ENCODE measurements at places on chromosomes 7 and 10.
A peak's percentile ranks its signal among the peaks of the same experiment; 100 is the strongest.

DNA sequence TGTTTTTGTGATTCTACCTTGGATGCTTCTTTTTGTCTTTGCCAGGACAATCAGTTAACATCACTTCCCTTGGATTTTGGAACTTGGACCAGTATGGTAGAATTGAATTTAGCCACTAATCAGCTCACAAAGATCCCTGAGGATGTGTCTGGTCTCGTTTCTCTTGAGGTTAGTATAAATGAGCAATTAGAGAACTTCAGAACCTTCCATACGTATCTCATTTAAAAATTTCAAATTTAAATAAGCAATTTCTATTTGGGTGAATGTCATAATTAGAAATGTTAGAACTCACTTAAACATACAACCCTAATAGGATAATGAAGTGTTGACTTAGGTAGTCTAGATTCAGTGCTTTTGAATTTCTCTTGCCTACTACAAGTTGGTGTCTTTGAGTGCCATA, 69.3 kb upstream of the ADRA2A start:
- no peak for DNase-seq

- DNase-seq = no peak
Observed at GRCh38 chr10:23980094-23980493, 228.8 kb upstream of the KIAA1217 start.

DNA sequence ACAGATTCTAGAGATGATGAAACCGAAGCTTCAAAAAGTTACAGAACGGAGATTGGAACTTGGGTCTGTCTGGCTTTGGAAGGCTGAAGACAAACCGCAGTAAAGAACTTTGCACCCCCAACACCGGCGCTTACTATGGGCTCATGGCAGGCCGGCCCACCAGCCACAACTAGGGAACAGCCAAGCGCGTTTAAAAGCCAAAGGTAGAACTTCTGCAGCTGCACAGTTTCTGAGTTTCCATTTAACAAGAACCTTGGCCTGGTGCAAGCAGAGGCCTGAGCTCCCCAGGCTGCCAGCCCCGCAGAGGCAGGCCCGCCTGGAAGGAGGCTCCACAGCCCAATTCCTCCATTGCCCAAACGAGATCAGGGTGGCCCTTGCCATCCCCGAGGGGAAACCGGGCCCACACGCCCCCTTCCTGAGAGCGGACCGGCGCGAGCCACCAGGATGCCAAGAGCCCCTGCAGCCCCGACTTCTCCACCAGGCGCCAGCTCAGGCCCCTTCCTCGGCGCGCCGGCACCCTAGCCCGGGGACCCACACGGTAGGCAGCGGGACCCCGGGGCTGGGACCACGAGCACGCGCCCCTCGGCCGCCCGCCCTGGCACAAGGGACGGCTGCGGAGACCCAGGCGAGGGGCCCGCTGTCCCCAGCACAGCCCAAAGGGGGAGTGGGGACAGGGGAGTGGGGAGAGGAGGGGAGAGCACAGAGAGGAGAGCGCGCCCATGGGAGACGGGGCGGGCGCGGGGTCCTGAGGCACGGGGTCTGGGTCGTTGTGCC, 566 bp downstream of the MAD1L1 start:
- no peak for DNase-seq

GRCh38 chr10:35136263-35136815, 9.7 kb downstream of the CREM start:
- DNase-seq = no peak

DNA sequence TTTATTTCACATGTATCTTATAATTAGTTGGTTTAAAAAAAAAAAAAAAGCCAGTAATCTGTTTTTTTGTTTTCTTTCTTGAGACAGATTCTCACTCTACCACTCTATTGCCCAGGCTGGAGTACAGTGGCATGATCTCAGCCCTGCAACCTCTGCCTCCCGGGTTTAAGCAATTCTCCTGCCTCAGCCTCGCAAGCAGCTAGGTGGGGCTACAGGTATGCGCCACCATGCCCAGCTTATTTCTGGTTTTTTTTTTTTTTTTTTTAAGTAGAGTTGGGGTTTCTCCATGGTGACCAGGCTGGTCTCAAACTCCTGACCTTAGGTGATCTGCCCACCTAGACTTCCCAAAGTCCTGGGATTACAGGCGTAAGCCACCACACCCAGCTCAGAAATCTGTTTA, 34.1 kb upstream of the CAPZA2 start:
- no peak for DNase-seq

DNA sequence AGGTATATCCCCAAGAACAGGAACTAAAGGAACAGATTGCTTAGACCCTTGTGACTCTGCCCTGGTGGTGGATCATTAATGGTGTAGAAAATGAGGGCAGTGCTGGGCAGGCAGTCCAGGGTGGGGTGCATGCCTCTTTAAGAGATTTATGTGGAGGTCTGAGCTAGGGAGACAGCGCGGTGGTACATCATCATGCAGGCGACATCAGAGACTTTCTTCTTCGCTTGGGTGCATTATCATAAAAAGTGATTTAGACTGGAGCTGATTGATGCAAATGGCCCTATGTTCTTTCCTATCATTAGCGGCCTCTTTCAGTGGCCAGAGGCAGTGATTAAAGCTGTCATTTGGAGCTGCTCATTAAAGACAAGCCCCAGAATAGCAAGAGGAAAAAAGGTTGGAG, 519.1 kb upstream of the GALNT17 start:
- peak; percentile 62 for DNase-seq

GRCh38 chr7:152336754-152337368, 98.9 kb downstream of the KMT2C start:
- peak; percentile 42 for DNase-seq

- no peak for DNase-seq
Observed at GRCh38 chr7:92808635-92809034, 27.7 kb downstream of the CDK6 start.

DNA sequence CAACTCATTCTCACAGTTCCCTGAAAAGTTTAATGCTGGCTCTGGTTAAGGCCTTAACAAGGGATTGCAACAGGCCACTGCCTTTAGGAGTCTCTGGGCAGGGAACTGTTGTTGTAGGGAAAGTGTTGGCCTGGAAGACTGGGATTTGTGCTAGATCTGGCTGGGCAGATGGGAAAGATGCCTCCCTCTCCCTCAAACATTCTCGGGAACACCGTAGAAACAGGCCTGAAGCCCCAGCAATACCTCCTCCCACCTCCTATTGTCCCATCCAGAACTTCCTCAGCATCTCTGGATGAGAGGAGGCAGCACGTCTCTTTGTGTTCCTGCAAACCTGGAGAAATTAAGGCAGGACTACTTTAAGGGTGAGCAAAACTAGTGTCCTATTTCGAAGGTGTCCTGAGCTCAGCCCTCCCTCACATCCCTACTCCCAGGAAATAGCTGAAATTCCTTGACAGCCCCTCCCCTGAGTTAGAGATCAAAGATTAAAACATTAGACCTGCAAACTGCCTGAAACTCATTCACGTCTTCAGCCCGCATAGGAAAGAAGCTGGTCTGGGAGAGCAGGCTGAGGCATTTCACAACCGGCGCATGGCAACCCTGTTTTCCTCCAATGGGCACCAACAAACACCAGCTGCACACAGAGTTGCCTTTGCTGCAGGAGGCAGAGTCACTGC, 10.9 kb upstream of the MAP3K8 start:
- no peak for DNase-seq

DNA sequence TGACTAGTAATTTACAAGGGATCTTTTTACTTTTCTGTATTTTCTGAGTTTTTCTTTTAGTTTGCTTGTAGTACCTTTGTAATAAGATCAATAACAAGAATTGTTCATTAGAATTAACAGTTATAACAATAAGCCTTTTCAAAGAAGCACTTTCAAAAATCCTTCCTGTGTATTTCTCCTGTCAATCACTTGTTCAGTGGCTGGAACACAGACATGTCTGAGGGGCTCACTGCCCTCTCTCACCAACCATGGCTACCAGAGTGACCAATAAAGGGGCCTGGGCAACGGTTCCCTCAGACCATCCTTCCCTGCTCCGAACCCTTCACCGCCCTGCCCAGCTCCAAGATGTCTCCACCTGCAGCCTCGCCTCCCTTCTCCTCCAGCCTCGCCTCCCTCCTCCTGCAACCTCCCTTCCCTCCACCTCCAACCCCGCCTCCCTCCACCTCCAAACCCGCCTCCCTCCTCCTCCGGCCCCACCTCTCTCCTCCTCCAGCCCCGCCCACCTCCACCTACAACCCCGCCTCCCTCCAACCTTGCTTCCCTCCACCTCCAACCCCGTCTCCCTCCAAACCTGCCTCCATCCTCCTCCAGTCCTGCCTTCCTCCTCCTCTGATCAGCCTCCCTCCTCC, 353.4 kb downstream of the TNS3 start:
- no peak for DNase-seq

- DNase-seq = no peak
Observed at GRCh38 chr10:35578618-35578956, 26.6 kb upstream of the GJD4 start.

DNA sequence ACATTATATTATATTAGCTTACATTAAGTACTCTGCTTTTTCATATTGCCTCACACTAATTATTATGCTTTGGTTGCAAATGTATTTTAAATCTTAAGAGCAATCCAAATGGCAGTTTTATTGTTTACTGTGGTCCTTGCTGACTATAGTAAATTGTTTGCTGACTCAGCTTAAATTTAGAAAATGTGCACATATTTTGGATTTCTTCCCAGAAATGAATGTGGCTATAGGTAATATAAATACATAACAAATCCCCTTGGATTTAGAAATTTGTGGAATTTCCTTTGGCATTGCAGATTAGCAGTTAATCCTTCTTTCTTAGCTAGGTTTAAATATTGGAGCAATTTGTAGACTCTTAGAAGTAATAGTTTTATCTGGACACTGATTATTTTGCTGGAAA, 565.8 kb downstream of the NRG3 start:
- DNase-seq = no peak

GRCh38 chr7:134432296-134433152, 26.4 kb downstream of the AKR1B1 start:
- peak; percentile 93 for DNase-seq

- DNase-seq = no peak
Observed at GRCh38 chr7:28542410-28542809, 130.1 kb downstream of the CREB5 start.

DNA sequence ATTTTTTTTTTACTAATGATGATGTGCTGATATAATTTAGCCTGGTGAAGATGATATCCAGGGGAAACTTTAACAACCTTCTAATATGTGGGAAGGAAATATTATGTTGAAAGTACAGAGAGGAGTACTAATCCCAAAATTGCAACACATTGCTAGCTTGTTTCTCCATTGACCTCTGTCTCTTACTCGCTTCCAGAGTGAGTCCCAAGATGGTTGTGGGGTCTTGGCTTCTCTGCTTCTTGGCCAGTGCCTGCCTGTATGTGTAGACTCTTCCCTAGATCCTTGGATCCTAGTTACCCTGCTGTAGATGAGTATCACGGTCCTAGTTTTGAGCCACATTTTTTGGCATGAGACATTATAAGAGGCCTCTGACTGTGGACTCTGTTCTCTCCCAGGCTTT, 17.5 kb downstream of the BMPER start:
- DNase-seq = no peak

DNA sequence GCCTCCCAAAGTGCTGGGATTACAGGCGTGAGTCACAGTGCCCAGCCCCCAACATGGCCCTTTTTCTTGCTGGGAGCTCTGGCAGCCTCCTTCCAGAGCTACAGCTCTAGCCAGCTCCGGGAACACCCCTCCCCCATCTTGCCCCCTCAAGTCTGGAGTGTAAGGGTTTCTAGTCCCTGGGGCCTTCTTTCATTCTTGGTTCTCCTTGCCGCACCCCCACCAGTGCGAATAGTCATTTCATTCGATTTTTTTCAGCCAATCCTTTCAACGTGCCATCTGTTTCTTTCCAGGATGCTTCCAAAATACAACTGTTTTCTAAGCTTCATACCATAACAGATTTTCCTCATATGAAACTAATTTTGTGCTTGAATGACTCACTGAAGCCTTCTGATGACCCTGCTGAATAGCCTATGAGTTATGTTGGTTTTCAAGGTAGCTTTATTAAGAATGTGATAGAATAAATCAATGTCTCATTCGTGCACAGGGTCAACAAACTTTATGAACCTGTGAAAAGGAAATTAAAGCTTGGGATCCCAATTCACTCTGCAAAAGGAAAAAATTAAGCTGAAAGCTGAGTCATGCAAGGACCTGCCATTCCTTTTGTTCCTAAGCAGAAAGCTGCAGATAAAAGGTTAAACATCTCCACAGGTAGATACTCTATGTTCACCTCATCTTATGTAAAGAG, 38.6 kb downstream of the CDC14C start:
- no peak for DNase-seq

GRCh38 chr10:106076496-106076895, 1088.0 kb downstream of the SORCS1 start:
- no peak for DNase-seq

DNA sequence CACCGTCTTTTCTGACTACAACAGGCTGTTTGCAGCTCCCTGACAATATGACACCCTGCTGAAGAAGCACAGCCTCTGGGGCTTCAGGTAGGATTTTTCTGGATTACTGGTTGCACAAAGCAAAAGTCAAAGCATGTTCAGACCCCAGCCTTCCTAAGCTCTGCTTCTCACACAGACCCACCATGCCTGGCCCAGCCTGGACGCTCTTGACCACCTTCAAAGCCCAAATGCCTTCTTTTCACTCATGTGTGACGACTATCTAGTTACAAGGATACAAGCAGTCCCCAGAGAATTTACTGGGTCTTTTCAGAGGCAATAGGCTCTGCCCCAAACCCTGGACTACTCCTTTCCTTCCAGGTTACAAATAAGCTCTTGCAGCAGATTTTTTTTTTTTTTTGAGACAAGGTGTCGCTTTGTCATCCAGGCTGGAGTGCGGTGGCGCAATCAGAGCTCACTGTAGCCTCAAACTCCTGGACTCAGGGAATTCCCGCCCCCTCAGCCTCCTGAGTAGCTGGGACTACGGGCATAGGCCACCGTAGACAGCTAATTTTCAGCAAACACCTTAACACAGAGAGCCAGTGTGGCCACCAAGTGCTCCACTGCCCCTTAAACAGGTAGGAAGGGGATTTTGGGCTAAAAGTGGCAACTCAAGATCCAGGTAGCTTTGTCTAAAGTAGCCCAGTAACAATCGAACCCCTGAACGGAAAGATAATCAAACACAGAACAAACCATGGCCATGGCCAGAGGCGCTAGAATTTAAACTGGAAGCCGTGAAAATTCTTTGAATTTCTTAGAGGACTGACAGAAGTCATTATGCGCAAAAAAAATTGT, 16.2 kb downstream of the SVIL start:
- DNase-seq = no peak

DNA sequence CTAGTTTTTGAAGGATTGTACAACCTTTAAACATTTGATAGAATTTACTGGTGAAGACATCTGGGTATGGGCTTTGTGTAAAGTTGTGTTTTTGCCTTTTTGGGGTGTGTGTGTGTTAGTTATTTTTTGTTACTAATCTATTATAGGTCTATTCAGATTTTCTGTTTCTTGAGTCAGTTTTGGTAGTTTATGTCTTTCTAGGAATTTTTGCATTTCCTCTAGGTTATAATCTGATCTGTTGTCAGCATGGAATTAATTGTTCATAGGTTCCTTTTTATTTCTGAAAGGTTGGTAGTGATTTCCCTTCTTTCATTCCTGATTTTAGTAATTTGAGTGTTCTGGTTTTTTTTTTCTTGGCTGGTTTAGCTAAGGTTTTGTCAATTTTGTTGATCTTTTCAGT, 17.7 kb downstream of the SEPTIN7 start:
- DNase-seq = no peak

GRCh38 chr10:112803961-112804401, 146.1 kb upstream of the TCF7L2 start:
- DNase-seq = peak; percentile 38

- DNase-seq = no peak
Observed at GRCh38 chr7:75776295-75776971, 4.4 kb upstream of the CCL26 start.

GRCh38 chr10:119306514-119306951, 99.2 kb downstream of the GRK5 start:
- no peak for DNase-seq

All from NCI-H2081 (cell line).